NCI-H748 treated with DMSO at 0.1 percent for 48 hours (cell line): ENCODE measurements at places on chromosomes 11 and 22.

DNA sequence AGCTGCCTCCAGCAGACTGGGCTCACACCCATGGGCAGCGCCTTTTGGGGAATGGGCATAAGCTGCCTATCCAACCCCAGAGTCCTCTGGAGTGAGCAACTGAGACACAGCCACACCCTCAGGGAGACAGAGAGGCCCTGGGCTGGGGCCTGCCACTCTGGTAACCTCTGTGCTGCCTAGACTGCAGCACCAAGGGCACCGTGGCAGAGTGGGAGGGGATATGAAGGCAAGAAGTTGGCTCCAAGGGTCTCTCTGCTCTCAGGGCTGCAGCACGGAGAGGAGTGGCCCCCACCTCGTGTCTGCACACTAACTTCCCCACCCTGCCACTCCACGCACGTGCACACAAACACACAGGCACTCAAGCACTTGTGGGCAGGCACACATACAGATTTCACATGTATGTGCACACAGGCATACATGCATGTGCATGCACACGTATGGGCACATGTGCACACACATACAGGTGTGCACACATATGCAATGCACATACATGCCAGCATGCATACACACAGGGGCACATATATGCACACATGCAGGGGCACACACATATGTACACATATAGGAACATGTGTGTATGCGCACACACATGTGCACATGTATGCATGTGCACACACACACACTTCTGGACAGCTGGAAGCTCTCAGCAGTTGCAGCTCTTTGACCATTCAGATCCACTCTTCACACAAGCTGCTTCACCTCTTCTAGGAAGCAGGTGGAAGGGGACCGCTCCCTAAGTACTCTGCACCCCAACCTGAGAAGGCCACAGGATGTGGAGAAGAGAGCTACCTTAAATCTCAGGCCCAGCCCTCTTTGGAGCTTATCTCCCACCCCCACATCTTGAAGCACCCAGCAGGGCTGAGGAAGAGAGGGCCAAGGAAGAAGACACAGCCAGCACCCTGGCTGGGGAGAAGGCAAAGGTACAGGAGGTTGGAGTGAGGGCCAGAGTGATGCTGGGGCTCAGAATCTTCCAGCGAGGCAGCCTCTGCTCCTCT lies 4.3 kb downstream of the IGSF9B start:
- DNase-seq = no peak

GRCh38 chr11:39810358-39810757 lies 1649.1 kb downstream of the LRRC4C start:
- DNase-seq = no peak

- no peak for DNase-seq
These were observed 296.7 kb upstream of the ANO5 start for GRCh38 chr11:21896216-21896615.

- DNase-seq = no peak
These were observed 177.3 kb upstream of the C11orf58 start for GRCh38 chr11:16561150-16561549.

- no peak for DNase-seq
These were observed 6.9 kb downstream of the FEZ1 start for GRCh38 chr11:125489166-125489565.

GRCh38 chr11:101617735-101618332 lies 34.0 kb upstream of the TRPC6 start:
- no peak for DNase-seq

- DNase-seq = no peak
These were observed 69.1 kb upstream of the PPARA start for GRCh38 chr22:46081036-46081830.

DNA sequence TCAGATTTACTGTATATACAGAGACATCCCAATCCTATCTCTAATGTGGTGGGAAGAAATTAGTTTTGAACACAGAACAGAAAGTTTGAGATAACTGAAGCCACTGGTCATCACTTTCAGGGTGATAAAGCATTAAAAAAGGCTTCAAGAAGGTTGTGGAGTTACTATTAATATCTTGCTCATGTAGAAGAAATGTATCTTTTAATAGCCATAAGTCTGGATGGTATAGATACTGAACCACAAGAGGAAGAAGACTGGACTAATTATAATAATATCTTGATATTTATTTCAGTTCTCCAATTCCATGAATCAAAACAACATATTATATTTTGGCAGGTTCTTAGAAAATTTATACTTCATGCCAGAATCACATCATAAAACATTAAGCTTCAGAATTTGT lies 137.1 kb downstream of the TMEM135 start:
- no peak for DNase-seq
